T follicular helper cell (primary cell): ENCODE measurements at places on chromosomes 16 and 17.

DNA sequence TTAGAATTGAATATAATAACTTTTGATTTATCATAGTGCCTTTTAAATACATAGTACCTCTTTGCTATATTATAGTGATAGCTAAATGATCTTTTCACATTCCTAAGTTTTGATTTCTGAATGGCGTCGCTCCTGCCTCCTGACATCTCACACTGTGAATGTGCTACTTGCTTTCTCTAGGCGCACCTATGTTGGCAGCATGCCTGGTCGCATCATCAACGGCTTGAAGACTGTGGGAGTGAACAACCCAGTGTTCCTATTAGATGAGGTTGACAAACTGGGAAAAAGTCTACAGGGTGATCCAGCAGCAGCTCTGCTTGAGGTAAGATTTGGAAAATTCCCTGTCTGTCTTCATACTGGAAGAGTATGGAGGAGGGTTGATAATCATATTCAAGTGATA, 29.8 kb upstream of the ABCC11 start:
- DNase-seq, result no peak

GRCh38 chr17:9101356-9101755, 80.0 kb downstream of the NTN1 start:
- no peak for DNase-seq

- DNase-seq, result peak; percentile 15
Observed at GRCh38 chr16:29877266-29877961, 14.4 kb upstream of the CDIPT start.

DNA sequence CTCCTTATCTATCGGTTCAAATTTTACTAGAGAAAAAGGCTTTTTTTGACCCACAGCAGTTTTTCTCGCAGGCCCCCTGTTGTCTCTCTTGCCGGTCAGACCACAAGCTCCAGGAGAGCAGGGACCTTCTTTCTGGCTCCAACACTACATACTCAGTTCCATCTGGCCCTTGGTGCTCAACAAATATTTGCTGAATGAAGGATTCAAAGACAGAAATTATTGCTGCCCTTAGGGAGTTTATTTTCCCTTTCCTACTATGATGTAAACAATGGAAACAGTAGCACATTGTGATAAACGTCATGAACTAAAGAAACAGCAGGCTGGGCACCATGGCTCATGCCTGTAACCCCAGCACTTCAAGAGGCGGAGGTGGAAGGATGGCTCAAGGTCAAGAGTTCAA, 59.0 kb upstream of the ATP2A3 start:
- no peak for DNase-seq

DNA sequence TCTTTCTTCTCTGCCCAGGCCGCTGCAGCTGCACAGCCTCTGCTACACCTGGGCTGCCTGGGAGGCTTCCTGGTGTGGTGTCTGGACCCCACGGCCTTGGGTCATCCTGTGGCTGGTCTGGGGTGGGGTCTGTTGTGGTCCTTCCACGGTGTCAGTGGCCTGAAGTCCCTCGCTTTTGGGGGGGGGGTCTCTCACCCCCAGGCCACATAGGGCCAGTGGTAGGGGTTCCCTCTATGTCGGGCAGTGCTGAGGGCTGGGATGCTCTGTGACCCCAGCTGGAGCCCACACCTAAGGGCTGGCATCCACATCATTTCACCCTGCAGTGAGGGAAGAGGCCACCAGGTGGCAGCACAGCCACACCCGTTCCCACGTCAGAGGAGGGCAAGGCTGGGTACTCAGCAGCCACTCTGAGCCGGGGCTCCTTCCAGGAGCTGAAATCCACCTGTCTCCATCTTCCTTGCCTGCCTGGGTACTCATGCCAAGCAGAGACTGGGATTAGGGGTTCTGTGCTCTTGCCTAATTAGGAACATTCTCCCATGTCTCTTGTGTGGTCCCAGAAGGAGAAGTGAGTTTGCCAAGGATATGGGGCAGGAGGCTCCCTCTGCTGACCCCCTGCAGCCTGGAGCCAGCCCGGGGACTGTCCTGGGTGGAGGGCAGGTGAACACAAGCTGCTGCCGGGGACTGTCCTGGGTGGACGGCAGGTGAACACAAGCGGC, 13.0 kb downstream of the ENGASE start:
- DNase-seq, result peak; percentile 61

- DNase-seq, result no peak
Observed at GRCh38 chr17:27572665-27573064, 58.3 kb upstream of the LGALS9 start.

GRCh38 chr16:679814-680624, at the start of gene STUB1:
STUB1 (plus strand) TSS chr16:680410; CDS start chr16:680526, 116 bp downstream.
- peak; percentile 87 for DNase-seq

DNA sequence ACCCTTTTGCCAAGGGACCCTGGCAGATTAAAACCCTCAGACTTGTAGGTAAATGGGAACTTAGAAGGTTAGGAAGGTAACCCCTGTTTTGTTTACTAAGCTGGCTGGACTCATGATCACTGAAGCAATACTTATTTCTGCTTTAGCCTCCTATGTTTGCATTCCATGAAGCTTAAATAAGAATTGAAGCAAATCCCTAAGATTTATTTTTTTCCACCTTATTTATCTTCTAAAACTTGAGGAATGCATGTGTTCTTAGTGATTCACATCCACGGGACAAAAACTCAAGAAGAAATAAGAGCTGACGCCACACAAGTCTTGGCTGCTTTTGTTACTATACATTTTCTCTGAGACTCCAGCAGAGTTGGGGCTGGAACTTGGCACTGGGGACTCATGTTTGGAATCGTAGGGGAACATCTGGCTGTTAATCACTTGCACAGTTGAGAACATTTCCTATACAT, 35.5 kb downstream of the CLUAP1 start:
- DNase-seq, result no peak

- no peak for DNase-seq
Observed at GRCh38 chr17:58375811-58376210, 23.8 kb upstream of the SUPT4H1 start.

GRCh38 chr16:57637965-57638364, 9.5 kb downstream of the ADGRG1 start:
- DNase-seq, result no peak

DNA sequence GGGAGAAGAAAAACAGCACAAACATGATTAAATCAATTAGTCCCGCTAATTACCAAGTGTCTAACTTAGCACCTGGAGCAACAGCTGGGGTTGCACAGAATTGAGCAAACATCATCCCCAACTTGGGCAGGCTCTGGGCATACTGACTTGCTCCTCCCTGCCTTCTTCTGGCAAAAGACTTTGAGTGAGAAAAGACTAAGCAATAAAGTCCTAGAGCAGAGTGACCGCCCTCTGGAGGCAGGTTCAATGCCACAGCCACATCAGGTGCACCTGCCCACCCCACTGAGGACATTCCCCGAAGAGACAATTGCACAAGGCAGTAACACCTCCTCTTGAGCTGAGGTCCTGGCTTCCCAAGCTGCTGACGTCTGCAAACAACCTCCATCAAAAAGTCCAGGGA, 358.3 kb downstream of the SOX9 start:
- no peak for DNase-seq

GRCh38 chr17:65595071-65595656, 33.7 kb upstream of the AXIN2 start:
- no peak for DNase-seq

- no peak for DNase-seq
Observed at GRCh38 chr17:45090711-45091110, 29.6 kb downstream of the NMT1 start.
